AG08395 (cell line): ENCODE measurements at places on chromosomes 7 and 10.

DNA sequence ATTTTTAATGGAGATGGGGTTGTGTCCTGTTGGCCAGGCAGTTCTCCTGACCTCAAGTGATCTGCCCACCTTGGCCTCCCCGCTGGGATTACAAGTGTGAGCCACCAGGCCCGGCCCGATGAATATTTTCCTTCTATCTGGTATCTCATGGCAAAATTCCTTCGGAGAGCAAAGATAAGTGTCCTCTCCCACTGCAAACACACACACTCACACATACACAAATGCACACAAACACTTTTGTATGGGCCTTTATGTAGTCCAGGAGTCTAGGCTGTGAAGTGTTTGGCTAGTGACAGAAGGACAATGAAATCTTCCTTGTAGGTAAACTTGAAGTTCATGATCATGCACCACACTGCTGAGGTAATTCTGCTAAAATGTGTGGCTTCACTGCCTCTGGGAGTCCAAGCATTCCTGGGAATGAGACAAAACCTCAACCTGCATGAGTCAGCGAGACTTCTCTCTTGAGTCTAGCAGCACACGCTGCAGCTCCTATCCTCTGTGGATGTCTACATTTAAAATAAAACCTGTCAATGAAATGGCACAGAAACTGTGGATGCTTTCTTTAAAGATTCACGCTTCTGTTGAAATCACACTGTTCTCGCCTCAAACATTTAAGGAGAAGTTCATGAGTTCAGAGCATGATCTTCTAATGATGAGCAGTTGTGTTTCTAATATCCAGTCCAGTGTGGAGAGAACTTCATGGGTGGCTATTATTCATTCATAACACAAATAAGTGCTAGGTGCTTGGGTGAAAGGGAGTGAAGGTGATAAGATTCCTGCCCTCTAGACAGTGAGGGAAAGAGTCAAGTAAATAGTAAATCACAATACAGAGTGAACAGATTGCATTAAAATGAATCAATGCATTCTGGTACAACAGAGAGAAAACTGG is 96.5 kb downstream of the NRP1 start:
- peak; percentile 92 for DNase-seq

DNA sequence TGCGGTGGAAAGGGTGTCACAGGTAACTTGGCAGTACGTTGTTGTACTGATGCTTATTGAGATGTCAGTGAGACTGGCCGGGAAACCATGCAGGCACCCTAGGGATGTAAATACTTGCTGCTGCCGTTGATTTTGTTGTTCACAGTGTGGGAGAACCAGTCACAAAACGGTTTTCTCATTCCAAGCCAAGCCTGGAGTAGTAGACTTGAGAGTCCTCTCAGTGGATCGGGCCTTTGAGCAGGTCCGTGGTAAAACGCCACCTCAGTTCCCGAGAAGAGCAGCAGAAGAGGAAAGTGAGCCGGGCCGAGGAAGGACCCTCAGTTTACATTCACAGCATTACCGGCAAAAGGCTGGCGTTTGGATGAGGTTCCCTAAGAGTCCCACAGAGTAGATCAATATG is 1.1 kb downstream of the JAKMIP3 start:
- no peak for DNase-seq

- no peak for DNase-seq
These were observed 9.0 kb downstream of the PRKAG2 start for GRCh38 chr7:151867912-151868311.

DNA sequence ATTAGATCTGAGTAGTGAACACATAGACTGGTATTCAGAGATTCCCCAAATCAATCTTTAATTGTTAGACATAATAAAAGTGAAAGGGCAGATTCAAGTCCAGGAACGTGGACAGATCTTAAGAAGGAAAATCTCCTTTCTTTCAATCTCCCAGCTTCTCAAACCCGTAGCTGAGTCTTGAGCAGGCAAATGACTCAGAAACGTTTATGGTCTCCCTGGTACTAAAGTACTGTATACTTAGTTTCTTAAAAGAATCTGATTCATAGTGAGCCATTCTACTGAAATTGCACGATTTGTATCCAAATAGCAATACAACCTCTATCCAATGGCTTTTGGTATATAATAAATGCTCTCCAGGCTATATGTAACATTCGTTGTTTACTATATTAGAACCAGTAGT is 140.4 kb upstream of the RHEB start:
- no peak for DNase-seq

DNA sequence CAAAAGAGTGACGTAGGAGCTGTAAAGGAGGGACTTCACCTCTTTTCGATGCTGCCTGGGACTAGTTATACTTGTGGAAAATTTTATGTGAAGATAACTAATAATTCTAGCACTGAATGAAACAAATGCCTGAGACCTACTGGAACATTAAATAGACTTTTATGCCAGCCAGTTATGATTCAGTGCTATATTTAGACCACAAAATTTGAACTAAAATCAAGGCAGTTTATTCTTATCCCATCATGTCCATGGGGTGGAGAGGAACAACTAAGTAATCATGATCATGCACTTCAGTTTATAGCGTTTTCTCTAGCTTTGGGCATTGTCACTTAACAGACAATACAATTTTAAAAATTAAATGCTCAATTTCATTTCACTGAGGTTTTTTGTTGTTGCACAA is 76.7 kb downstream of the ZEB1 start:
- DNase-seq: peak; percentile 6

DNA sequence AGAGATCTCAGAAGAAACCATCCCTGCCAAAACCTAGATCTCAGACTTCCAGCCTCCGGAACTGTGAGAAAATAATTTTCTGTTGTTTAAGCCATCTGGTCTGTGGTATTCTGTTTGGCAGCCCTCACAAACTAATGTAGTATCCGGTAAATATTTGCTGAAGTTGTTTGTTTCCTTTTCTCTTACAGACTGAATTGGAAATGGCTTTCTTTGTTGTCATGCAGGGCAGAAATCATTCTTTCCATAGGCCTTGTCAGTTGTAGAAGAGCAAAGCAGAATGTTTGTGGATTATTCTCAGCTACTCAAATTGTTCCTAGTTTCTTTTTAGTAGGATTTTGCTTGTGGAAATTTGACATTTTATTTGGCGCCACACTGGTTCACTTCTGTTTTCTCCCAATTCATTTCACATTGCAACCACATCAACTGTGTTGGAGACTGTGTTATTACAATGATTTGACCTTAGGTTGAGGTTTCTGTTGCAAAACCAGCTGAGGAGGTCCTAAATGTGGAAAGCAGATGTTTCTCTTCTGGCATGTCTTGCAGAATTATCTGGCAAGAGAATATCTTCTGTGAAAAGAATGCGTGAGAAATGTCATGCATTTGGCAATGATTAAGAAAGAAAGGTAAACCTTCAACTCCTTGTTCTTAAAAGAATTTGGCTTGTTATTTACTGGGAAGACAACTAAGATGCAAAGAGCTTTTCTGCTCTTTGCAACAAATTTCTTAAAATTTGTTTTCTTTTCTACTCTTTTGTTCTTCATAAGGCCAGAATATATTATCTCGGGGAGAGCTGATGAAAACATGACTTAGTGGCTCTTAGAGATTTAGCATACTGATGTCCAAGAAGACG is 25.8 kb downstream of the ACTA2 start:
- DNase-seq: peak; percentile 68

DNA sequence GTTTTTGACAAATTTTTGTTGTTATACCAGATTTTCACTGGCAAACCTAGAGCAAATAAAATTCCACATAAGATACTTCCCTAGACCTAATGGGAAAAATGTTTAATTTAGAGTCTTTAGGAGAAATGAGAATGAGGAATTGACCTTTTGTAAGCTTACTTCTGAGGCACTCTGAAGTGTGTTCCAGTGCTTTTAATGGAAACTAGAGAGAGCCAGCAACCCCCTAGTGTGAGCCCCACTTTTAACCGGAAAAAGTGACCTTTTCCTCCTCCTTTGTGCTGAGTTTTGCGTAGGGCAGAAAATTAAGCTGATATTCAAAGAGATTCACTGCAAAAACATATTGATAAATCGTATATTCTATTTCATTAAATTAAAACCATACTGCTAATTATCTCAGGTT is 5.2 kb downstream of the IKZF1 start:
- no peak for DNase-seq

- DNase-seq: peak; percentile 56
These were observed 131.9 kb upstream of the PCGF5 start for GRCh38 chr10:91088300-91089140.

DNA sequence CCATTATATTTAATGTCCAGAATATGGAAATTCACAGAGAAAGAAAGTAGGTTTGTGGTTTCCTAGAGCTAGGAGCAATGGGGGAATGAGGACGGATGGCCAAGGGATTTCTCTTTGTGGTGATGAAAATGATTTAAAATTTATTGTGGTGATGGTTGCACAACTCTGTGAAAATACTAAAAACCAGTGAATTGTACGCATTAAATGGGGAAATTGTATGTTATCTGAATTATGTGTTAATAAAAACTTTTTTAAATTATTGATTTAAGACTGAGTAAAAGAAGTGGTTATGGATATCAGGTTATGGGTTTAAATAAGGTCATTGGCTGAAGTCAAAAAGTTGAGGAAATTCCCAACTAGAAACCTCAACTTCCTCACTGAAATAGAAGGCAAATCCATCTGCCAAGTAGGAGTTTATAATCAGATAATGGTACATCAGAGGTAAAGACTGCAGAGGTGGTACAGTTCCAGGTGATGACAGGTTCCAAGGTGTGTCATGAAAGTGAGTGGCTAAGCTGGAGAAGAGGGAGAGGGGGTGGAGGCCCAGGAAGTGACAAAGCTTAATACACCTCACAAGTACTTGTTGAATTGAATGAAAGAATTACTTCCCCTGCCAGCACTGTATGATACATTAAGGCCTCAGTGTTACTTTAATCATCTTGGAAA is 68.9 kb upstream of the CCDC71L start:
- no peak for DNase-seq

GRCh38 chr7:23120106-23120505 is 14.5 kb downstream of the KLHL7 start:
- no peak for DNase-seq

GRCh38 chr7:82264783-82265305 is 178.7 kb downstream of the CACNA2D1 start:
- no peak for DNase-seq

- DNase-seq: no peak
These were observed 30.6 kb downstream of the PODXL start for GRCh38 chr7:131525820-131526219.

DNA sequence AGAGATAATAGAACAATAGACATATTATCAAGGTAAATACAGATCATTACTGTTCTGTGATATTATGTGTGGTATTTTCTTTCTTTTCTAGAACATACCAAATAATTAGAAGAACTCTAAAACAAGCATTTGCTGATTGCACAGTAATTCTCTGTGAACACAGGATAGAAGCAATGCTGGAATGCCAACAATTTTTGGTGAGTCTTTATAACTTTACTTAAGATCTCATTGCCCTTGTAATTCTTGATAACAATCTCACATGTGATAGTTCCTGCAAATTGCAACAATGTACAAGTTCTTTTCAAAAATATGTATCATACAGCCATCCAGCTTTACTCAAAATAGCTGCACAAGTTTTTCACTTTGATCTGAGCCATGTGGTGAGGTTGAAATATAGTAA is 185.5 kb downstream of the CFTR start:
- DNase-seq: no peak

GRCh38 chr10:110684800-110685446 is 40.8 kb downstream of the RBM20 start:
- peak; percentile 78 for DNase-seq

DNA sequence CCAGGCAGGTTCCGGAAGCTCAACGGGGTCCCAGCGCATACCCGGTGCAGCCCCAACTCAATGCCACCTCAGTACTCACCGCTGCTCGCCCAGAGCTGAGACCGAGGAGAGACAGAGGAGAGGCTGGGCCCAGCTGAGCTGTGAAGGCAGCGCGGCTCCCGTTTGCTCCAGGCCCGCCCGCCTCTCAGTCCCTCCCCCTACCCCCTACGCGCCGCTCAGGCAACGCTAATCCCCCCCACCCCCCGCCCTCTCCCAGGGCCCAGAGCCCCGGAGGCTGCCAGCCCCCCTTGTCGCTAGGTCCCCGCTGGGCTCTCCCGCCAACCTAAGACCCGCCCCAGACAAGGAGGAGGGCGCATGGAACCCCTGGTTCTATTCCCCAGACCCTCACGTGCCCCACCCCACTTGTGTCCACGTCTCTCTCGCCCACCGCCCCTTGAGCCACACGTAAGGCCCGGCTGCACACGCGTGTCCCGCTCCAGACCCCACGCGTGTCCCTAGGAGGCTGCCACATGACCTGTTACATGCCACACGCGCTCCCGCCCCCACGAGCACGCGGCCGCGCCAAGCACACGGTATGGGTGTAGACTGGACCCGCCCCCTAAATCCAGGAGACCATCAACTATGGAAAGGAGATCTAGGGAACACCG is at the start of gene PSD:
TSS of gene PSD (minus strand) at position 164 of the 647 bp plus-strand sequence. CDS start 1,747 bp downstream, outside the sequence.
- no peak for DNase-seq

DNA sequence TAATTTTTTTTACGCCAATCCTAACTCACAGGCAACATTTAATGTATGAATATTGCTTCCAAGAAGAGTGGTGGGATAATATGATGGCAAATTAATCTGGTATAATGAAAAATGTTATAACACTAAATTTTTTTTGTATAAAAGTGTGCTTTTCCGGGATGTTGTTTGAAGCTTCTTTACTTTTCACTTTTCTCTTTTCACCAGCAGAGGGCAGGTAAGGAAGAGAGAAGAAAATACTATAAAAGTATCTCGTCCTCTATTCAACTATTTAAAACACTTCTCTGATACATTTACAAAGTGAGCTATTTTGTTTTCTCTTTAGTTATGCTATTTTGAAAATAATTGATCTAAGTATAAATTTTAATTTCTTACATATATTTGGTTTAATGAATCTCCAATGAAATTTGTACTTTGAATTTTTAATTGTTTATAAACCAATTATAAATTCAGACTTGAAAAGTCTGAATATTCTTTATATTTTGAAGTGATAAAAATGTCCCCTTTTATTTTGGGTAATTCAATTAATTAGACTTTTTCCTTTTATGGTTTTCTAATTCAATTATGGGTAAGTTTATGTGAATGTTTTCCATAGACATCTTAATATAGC is 20.7 kb upstream of the CFTR start:
- peak; percentile 19 for DNase-seq

DNA sequence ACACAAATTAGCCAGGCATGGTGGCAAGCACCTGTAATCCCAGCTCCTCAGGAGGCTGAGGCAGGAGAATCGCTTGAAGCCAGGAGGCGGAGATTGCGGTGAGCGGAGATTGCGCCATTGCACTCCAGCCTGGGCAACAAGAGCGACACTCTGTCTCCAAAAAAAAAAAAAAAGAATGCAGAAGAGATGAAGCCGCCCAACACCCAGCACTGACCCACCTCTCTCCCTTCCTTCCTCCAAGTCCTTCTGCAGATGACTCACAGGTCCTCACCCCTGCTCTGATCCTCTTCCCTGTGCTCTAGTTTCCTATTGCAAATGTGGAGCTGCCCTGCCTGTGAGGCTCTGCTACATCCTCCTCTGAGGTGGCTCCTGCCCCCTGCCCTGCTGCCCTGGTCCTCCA is 22.0 kb upstream of the OPALIN start:
- DNase-seq: peak; percentile 29
